Aorta (tissue), 5 donors: ENCODE measurements at places on chromosomes 2 and 18. TPM values are rescaled to one million over a fixed set of nuclear protein-coding genes. Genes with fewer than 3 reads are reported as not detected.

DNA sequence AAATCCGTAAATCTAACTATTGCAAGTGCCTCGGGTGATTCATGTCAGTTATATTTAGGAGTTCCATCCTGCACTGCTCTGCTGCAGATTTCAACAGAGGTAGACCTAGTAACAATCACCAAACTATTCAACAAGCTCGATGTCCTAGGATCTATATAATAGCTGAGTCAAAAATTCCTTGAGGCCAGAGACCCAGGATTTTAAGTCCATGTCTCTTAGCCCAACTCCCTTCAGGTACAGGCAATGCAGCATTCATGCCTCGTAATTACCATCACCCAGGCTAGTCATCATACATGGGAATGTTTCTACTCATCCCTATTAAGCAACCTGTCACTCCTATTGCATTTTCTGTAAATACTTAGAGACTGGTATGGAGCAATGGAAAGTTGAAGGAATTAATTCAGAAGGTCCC, 729 bp downstream of the TM4SF20 start:
- H3K27ac ChIP-seq: no peak overlapping the region
- H3K4me3 ChIP-seq: no peak overlapping the region
- no peaks in the 10 kb centered on the region for H3K36me3 ChIP-seq
- no peaks in the 10 kb centered on the region for H3K4me1 ChIP-seq
- H3K27me3 ChIP-seq: no peaks in the 10 kb centered on the region

- DNase-seq: no peak
- no peaks in the 10 kb centered on the region for H3K36me3 ChIP-seq
- H3K4me3 ChIP-seq: no peak overlapping the region
- no peak overlapping the region for H3K27ac ChIP-seq
- no peaks in the 10 kb centered on the region for H3K4me1 ChIP-seq
- no peaks in the 10 kb centered on the region for H3K27me3 ChIP-seq
Observed at GRCh38 chr2:164920430-164920829, 34.9 kb downstream of the SLC38A11 start.

CAPN10 gene
- 12.6 TPM for polyA plus RNA-seq

SERPINB13 gene
- polyA plus RNA-seq: not detected

GPR155 gene
- polyA plus RNA-seq: 1.9 TPM

C2orf15 gene
- polyA plus RNA-seq: 0.36 TPM

RNF152 gene
- 5.3 TPM for polyA plus RNA-seq

ONECUT2 gene
- polyA plus RNA-seq: 0.50 TPM

PLEK gene
- polyA plus RNA-seq: 3.3 TPM

DNA sequence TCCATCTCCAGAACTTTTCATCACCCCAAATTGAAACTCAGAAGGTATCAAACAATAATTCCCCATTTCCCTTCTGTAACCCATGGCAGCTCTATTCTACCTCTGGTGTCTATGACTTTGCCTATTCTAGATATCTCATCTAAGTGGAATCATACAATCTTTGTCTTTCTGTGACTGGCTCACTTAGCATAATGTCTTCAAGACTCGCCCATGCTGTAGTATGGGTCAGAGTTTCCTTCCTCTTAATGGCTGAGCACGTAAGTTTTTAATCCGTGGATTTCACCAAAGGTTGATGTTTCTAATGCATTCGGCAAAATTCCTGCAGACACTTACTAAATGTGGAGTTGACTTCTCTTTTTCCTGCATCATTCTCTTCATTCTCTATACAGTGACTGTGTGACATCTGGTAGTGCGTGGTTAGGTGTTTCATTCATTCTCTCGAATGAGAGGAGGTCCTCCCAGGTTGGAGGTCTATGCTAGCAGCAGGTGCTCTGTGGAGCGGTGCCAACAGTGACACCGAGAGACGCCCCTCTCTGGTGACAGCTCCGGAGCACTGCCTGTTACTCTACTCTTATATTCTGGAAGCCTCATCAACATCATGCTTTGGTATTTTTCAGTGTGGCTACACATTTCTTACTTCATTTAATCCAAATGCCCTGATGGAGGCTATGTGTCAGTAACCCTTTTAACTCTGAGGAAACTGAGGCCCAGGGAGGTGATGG, 50.1 kb downstream of the ATOH8 start:
- H3K4me1 ChIP-seq: no peaks in the 10 kb centered on the region
- no peak overlapping the region for H3K27ac ChIP-seq
- H3K27me3 ChIP-seq: no peaks in the 10 kb centered on the region
- H3K4me3 ChIP-seq: no peak overlapping the region
